Neuronal stem cell (in vitro differentiated cells): ENCODE measurements at places on chromosomes 6 and 20.

DNA sequence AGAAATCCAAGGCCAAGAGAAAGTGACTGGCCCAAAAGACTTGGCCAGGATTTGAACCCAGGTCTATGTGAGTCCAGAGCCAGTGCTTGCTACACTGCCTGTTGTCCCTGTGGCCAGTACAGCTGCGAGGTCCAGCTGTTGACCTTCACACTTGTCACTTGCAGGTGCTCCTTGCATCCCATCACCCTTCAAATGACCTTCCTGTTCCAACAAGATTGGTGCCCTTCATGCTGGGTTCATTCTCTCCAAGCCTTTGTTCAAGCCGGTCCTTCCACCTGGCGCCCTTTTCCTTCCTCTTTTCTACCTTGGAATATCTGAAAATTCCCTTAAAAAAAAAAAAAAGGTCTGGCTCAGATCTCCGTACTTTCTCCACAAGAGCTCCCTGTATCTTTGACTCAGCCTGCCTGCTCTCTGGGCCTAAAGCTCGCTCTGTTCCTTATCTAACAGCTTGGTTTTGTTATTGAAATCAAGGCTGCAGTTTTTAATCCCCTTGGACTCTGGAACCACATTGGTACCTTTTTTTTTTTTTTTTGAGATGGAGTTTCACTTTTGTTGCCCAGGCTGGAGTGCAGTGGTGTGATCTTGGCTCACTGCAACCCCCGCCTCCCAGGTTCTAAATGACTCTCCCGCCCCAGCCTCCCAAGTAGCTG is 22.2 kb upstream of the MRPS18A start:
- DNase-seq, result no peak

- no peak for DNase-seq
These were observed 30.2 kb downstream of the MYLIP start for GRCh38 chr6:16158943-16159557.

DNA sequence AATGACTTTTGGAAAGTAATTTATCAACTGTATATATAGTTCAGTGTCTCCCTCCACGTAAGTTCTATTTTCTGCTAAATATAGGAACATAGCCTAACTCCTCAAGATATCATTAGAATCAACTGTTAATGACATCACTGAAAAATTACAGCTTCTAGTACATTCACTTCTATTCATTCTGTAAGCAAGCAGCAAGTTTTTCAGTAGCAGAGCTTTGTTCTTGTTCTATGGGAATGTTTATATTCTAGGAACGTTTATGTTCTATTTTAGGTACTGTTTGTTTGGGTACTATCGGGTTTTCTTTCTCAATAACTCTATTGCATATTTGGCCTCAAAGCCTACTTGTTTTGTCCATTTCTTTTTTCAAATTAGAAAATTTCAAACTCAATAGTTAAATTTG is 525.6 kb downstream of the EPHA7 start:
- DNase-seq, result no peak

DNA sequence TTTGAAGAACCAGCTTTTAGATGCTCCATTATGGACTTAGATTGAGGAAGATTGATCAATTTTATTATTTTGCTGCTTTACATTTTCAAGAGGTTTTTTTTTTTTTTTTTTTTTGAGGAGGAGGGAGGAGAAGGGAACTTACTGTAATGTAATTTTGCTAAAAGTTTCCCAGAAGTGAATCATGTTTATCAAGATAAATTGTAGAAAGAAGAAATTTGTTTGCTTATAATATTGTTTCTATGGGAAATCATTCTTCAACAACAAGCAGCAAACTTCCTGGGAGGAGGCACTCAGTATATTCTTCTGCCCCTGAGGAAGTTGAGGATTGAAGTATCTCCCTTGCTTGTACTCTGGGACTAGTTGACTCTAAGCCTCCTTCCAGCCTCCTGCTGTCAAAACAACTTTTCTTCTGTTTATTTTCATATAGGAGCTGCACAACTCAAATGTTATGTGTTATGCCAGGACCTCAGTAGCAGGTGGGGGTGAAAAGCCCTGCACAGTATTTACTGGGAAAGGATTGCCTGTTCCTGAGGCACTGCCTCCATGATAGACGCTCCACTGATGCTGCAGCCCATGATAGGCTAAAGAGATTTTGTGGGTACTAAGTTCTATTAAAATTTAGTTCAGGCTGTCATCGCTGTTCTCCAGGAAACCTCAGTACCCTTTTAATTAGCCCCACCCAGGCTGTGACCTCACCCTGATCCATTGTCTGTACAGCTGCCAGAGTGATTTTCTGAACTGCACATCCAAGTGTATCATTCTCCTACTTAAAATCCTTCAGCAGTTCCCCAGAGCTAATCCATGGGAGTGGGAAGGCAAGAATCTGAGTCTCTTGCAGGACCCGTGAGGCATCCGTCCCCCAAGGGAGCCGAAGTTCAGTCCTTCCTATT is 51.9 kb downstream of the CARMIL1 start:
- DNase-seq, result no peak

GRCh38 chr20:57698116-57698866 is 11.5 kb downstream of the PMEPA1 start:
- no peak for DNase-seq

GRCh38 chr6:50030777-50031562 is 9.2 kb upstream of the DEFB110 start:
- DNase-seq, result peak; percentile 6

GRCh38 chr20:57902473-57902872 is 192.7 kb upstream of the PMEPA1 start:
- no peak for DNase-seq

- no peak for DNase-seq
These were observed 37.2 kb downstream of the SCAND1 start for GRCh38 chr20:35917077-35917476.

GRCh38 chr6:18763086-18763485 is 375.9 kb downstream of the RNF144B start:
- no peak for DNase-seq

GRCh38 chr20:61185181-61185580 is 66.9 kb upstream of the CDH4 start:
- no peak for DNase-seq

DNA sequence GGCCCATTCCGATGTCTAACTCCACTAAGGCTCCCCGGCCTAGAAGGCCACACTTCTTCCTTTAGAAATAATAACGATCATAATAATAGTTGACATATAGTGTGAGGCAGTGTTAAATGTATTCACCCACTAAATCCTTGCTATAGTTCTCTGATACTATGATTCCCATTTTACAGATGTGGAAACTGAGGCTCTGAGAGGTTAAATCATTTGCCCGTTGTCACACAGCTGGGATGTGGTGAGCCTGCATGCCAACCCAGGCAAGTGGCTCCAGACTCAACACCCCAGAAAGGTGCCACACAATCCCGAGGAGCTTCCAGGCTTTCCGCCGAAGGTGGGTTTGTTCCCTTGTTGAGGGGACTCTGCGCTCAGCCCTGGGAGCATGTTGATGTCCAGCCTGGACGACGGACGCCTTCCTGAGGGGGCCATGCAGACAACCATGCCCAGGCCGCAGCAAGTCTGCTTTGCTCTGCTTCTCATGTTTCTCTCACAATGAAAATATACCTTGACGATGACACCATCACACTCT is 104.6 kb upstream of the CDYL start:
- DNase-seq, result no peak

GRCh38 chr6:126367849-126368248 is 27.9 kb downstream of the CENPW start:
- no peak for DNase-seq

- DNase-seq, result no peak
These were observed 844 bp upstream of the ABRACL start for GRCh38 chr6:139027620-139028182.

DNA sequence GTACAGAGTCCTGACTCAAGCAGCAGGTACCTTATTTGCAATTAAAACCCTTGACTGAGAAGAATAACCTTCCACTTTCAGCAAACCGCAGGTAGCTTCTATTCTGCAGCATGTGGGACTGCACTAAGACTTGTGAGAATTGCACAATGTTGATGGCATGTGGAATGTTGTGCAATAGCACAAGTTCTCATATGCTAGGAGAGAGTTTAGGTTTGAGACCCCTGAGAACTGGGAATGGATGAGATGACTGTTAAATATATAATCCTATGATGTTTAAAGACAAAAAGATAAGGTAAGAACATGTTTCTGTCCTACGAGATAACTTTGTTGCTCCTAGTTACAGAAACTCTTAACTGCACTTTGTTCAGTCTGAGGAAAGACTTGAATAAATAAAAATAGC is 194.6 kb downstream of the OTOR start:
- DNase-seq, result no peak

DNA sequence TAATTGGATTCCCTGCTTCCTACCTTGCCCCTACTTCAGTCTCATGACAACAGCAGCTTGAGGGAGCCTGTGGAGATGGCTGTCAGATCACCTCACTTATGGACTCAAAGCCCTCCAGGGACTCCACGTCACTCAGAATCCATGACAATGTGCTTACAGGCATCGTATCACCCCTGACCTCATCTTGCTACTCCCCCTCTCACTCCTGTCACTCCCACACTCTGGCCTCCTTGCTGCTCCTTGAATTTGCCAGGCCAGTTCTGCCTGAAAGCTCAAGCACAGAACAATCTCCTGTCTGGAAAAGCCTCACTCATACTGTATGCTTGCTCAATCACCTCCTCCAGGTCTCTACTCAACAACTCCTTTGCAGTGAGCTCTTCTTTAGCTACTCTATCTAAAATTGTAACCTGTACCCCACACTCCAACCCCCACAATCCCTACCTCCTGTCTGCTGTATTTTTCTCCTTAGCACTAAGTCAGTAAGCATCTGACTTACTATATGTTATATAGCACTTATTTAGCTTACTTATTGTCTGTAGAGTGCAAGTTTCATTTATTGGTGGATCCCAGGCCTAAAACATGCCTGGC is 10.7 kb upstream of the GSTA4 start:
- DNase-seq, result no peak

GRCh38 chr20:4160761-4161305 is 145.5 kb upstream of the RNF24 start:
- no peak for DNase-seq

GRCh38 chr6:14194483-14194882 is 76.9 kb downstream of the CD83 start:
- no peak for DNase-seq

GRCh38 chr6:52086741-52087140 is 672 bp downstream of the PKHD1 start:
- no peak for DNase-seq
